ENCODE measurements at places on chromosomes 12 and 14. TPM values are rescaled to one million over a fixed set of nuclear protein-coding genes. Genes with fewer than 3 reads are reported as not detected.

MAP1LC3B2 gene
- 4.4 TPM for total RNA-seq

ACRBP gene
- 1.9 TPM for total RNA-seq

ST8SIA1 gene
- total RNA-seq = 5.5 TPM

- no peak for DNase-seq
These were observed 855 bp downstream of the MNAT1 start for GRCh38 chr14:60735416-60735815.

GRCh38 chr12:5458229-5459050, 26.5 kb downstream of the NTF3 start:
- no peak for DNase-seq

GRCh38 chr12:121533394-121534090, 47.3 kb downstream of the KDM2B start:
- DNase-seq = no peak

DNA sequence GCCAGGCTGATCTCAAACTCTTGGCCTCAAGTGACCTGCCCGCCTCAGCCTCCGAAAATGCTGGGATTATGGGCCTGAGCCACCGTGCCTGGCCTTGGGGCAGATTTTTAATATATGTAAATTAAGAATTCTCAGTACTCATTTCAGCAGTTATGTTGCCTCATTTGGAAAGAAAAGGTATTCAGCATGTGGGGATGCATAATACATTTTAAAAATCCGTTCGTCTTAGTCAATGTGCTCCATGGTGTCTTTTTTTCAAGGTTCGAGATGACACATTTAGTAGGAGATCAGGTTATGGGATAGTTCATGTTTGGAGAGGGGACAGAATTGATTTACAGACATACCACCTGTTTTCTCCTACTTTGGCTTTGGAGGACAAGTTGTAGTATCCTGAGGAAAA, 10.2 kb downstream of the SYNE2 start:
- no peak for DNase-seq

- no peak for DNase-seq
These were observed 10.7 kb downstream of the SOAT2 start for GRCh38 chr12:53113951-53114350.

- no peak for DNase-seq
These were observed 3.8 kb downstream of the IRAK4 start for GRCh38 chr12:43762596-43762995.

GRCh38 chr12:53499266-53500141, at the start of gene MAP3K12:
Gene MAP3K12, minus strand, starts transcription at chr12:53499458. Its CDS starts 12,067 bp downstream, at chr12:53487391.
- DNase-seq = peak; percentile 86

Data from sciatic nerve (tissue), 2 donors.